ENCODE measurements at places on chromosomes 5 and 9.

DNA sequence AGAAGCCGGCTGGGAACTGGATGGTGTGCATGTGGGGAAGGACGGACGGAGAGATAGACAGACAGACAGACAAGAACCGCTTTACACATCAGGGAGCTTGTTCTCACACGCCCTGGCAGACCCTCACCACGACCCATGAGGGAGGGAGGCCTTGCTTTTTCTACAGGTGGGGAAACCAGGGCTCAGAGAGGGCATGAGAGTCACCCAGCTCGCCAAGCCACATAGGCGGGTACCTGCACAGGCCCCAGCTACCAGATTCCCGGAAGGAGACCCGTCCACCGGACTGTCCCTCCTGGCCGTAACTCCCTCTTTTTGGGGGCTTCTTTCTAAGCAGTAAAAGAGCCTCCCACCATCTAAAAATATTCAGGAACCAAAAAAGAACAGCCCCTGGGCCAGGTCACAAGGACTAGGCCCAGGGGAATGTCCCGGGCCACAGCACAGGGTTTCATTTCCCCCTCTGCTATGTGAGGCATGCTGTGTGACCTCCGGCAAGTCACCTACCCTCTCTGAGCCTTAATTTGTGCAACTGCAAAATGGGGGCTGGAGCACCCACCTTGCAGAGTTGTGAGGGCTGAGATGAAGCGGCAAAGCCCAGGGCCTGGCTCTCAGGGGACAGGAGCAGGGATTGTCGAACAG is 84.4 kb upstream of the SARDH start:
- DNase-seq, result peak; percentile 20

GRCh38 chr5:40367255-40367654 is 312.5 kb upstream of the PTGER4 start:
- no peak for DNase-seq

- DNase-seq, result no peak
These were observed 108.2 kb upstream of the GPR151 start for GRCh38 chr5:146624179-146624578.

GRCh38 chr5:52283221-52283620 is 504.5 kb upstream of the ITGA1 start:
- DNase-seq, result no peak

DNA sequence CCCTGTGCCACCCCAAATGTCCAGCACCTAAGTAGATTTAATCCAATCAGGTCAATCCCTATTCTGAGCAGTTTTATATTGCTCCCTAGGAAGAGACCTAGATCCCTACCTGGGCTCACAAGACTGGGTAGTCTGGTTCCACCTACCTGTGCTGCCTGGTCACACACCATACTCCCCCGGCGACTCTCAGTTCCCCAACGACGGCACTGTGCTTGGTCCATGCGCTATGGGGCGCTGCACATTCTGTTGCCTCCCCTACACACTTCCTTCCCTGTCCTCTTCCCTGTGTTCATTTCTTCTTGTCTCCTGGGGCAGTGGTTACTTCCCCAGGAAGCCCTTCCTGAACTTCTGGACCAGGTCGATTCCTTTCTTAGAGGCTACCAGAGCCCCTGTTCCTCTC is 109.9 kb upstream of the IL12B start:
- no peak for DNase-seq

- DNase-seq, result no peak
These were observed 77.1 kb downstream of the GOLPH3 start for GRCh38 chr5:32096891-32097595.

- no peak for DNase-seq
These were observed 35.9 kb downstream of the KIF2A start for GRCh38 chr5:62341783-62342475.

DNA sequence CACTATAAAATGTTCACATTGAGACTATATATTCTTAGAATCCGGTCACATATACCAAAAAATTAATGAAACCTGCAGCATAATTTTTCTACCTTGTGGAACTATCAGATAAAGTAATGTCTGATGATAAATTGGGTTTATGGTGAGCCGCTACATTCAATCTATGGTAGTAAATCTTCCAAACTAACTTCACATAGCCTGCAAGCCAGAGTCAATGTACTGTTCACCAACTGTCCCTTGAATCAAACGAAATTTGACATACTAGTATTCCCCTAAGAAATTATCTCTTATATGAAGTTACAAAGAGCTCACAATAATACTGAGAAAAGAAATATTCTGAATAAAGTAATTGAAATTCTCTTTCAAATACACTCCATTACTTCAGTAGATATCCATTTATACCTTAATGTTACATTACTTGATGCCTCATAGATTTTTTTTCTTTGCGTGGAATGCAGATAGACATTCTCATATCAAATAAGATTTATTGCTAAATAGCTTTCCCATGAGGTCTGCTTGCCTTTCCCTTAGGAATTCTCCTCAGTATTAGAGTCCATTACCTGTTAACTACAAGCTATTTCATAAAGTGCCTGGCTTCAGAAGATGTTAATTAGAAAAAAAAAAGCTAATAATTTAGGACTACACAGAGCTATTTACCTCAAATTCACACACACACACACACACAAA is 169.5 kb downstream of the PTPRD start:
- no peak for DNase-seq

- DNase-seq, result no peak
These were observed 284.4 kb upstream of the RFX3 start for GRCh38 chr9:3810231-3810630.

DNA sequence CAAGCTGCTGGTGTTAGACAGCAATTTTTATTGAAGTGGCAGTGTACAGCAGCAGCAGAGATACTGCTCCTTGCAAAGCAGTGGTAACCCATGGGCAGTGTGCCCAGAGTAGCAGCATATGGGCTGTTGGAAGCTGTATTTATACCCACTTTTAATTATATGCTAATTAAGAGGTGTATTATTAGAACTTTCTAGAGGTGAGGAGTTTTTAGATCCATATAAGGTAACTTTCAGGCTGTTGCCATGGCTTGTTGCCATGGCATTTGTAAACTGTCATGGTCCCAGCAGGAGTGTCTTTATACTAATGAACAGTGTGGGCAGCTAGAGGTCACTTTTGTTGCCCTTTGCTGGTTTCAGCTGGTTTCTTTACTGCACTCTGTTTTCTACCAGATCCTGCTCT is 3.7 kb upstream of the PJA2 start:
- no peak for DNase-seq

DNA sequence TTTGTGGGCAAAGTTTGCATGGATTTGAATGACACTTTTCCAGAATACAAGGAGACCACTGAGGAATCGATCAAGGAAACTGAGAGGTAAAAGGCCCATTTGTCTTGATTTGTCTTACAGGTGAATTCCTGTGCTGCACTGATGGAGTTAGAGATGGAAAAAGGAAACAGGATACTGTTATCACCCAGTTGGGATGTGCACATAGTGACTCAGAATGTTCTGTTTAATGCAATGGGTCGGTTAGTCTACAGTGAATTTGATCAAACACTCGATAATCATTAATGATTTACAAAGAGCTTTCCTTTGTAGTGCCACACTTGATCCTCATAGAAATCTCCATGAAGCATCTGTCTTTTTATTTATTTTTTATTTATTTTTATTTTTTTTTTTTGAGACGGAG is 64.7 kb downstream of the GDA start:
- no peak for DNase-seq

GRCh38 chr9:13967011-13967410 is 346.9 kb downstream of the NFIB start:
- DNase-seq, result no peak

- no peak for DNase-seq
These were observed 61.7 kb upstream of the PSD2 start for GRCh38 chr5:139733698-139734538.

GRCh38 chr5:52830650-52831049 is 42.9 kb downstream of the ITGA1 start:
- no peak for DNase-seq

Data from CD4-positive, alpha-beta T cell (primary cell).